ENCODE measurements at places on chromosomes 3 and 15.

DNA sequence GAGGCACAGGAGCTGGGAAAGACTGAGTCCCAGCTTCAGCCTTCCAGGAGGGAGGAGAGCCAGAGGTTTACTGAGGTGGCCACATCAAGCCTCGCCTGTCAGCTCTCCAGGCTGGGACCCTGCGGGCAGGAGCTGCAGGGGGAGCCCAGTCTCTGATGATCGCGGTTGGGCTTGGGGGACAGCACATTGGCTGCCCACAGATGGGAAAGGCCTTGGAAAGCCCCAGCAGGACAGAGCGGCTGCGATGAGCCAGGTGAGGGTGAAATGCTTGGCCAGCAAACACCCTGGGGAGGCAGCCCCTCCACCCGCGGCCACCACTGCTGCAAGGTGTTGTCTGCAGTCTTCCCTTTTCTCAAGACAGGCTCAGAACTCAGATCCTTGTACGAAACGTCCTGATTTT, 31.2 kb downstream of the SEC61A1 start:
- DNase-seq, result no peak

GRCh38 chr15:31034152-31034551, 42.7 kb upstream of the MTMR10 start:
- no peak for DNase-seq

DNA sequence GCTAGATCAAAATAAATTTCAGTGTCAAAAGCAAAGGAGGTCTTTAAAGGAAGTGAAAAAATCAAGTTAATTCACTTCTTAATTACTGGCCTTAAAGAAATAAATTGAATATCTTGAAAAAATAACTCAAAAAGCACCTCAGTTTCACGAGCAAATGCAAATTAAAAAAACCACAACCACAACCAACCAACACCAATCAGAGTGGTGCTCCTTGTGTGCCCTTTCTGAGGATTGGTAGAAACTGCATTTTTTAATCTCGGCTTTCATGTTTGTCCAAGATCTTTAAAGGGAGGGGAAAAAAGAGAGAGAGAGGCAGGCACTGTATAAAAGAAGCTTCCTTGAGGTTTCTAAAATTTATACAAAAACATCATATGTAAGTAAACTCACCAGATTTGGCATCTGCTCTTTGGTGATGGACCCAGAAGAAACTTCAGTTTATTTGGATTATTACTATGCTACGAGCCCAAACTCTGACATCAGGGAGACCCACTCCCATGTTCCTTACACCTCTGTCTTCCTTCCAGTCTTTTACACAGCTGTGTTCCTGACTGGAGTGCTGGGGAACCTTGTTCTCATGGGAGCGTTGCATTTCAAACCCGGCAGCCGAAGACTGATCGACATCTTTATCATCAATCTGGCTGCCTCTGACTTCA, at the start of gene GPR15:
GPR15 (plus strand) TSS at position 357 of the 653 bp plus-strand sequence; CDS start at position 413, 56 bp downstream.
- no peak for DNase-seq

GRCh38 chr3:124295362-124295761, 303.4 kb upstream of the ROPN1 start:
- no peak for DNase-seq

- DNase-seq, result no peak
Measured at GRCh38 chr15:93705753-93706455, 525.5 kb upstream of the MCTP2 start.

GRCh38 chr15:60917461-60918145, 311.5 kb downstream of the RORA start:
- no peak for DNase-seq

- DNase-seq, result no peak
Measured at GRCh38 chr3:17431484-17432045, 310.9 kb downstream of the TBC1D5 start.

DNA sequence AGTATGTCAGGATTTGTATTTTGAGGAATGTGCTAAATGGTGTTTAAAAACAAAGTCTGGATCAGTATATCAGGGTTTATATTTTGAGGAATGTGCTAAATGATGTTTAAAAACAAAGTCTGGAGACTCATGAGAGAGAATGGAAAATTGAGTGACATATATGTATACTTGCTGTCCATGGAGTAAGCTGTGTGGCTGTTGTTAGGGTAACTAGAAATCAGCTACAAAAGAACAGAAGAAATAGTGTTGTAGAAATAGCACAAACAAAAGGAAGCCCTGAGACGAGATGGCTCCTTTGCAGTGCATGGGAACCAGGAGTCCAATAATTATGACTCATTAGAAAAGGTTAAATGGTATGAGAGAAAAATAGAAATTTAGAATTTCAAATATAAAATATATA, 282.7 kb upstream of the MANF start:
- no peak for DNase-seq

- DNase-seq, result no peak
Measured at GRCh38 chr15:70132571-70132970, 34.9 kb upstream of the TLE3 start.

DNA sequence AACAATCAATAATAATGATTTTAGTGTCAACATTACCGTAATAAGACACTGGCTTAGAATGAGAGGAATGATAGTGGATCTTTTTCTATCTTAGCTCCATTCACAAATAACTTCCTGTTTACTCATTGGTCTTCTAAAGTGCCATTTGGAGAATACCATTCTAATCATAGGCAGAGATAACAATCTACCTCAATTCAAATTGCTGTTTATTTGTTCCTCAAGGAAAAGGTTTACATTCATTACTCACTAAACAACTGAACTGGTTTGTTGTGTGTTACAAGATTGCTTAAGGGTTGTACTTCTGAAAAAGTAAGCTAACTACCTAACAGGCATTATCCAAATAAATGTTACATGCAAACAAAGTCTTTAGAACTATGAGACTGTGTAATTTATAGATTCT, 8.1 kb upstream of the PCOLCE2 start:
- DNase-seq, result no peak

DNA sequence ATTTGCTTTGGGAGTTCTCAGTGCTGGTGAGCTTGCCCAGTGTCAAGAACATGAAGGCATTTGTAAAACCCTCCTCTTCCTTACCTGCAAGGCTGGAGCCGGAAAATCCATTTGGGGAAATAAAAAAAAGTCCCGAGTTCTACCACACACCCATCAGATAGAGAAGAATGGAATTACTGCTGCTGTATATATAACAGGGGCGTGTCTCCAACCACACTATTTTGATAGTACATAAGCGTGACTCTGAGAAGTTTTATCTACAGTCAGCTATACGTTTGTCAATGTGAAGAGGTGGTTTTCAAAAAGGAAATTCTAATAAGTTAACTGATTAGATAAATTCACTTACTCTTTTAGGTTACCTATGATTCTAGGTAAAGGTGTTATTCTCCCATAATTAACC, 1.3 kb upstream of the CPA3 start:
- DNase-seq, result no peak
